NCI-H2029 treated with DMSO at 0.1 percent for 48 hours (cell line): ENCODE measurements at places on chromosomes 6 and 20.

DNA sequence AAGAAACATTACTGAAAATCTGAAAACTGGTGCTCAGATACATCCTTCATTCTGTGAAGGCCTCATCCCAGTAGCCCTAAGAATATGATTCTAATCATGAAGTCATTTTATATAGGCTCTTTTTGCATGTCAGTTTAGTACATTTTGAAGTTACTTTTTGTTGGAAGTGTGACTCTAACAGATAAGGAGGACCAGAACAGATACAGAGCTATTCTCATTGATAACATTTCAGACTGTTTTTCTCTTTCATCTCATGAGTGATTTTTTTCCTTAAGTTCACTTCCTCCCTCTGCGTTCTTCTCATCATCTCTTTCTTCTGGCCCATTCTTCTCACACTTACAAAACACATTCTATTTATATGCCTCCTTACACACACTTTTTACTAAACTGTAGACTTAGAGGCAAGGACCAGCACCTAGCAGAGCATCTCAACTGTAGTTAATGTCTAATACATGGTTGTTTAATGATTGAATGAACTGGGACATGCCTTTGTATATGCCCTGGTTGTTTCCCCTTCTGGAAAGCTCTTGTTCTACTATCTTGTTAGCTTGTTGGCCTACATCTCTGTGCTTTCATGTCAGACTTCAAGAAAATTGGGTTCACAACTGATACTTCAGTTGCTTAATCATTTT lies 8.7 kb downstream of the CTNNBL1 start:
- DNase-seq, result no peak

GRCh38 chr6:106126482-106126881 lies 40.3 kb downstream of the PRDM1 start:
- DNase-seq, result no peak

- no peak for DNase-seq
Measured at GRCh38 chr20:48231253-48231930, 446.1 kb upstream of the SULF2 start.

- DNase-seq, result no peak
Measured at GRCh38 chr20:5061213-5061612, 58.5 kb downstream of the PCNA start.

DNA sequence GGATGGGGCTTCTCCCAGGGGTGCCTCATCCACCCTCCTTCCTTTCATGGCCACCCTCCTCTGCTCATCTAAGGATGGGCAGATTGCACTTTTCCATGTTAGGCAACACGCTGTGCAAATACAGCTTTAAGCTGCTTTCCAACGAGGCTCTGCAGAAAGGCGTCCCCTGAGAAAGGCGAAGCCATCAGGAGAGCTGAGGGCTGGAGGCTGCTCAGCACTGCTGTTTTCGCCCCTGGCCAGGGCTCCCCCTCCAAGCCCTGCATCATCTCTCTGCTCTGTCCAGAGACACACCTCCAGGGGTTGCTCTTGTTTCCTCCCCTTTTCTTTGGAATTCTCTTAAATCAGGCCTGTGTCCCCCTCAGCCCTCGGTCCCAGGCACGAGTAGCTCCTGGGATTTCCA lies 526.1 kb downstream of the CDH26 start:
- DNase-seq, result no peak

DNA sequence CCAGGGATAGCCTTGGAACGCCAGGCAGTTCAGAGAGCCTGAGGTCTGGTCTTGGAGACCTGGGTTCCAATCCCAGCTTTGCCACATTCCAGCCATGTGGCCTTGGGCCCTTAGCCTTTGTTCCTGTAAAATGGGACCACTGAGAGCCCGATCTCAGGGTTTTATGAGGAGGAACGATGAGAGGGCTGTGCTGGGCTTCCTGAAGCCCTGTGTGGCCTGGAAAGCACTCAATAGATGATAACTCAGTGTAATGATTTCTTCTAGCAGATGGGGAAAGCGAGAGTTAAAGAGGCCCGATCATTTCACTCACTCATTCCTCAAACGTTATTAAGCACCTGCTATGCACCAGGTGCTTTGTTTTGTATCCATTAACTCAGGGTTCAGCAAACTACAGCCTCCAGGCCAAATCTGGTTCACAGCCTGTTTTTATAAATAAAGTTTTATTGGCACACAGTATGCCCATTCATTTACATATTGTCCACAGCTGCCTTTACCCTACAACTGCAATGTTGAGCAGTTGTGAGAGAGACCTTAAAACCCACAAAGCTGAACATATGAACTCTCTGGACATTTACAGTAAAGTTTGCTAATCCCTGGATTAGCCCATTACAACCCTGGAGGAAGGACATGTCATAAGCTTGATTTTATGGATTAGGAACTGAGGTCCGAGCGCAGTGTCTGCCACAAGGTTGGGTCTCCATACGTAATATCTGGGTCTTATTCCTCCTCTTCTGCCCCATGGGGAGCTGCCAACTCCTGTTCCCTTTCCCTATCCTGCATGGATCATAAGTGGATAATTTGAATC lies 90.4 kb downstream of the CEBPB start:
- DNase-seq, result no peak

- no peak for DNase-seq
Measured at GRCh38 chr20:58039274-58040092, 189.0 kb downstream of the ANKRD60 start.

DNA sequence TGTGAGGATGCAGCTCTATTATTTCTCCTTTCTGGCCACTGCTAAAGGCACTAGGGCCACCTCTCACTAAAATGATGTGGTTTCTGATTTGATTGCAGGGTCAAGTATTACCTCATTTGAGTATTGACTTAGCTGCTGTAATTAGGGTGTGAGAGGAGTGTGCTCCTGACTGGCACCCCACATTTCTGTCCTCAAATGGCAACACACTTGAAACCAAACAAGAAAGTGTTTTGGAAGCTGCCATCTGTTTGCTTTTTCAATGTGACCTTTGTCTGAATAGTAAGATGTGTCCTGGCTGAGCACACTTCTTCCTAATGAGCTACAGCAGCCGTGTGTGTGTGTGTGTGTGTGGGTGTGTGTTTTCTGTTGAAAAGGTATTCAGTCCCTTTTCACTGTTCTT lies 62.8 kb upstream of the SCP2D1 start:
- DNase-seq, result peak; percentile 87

DNA sequence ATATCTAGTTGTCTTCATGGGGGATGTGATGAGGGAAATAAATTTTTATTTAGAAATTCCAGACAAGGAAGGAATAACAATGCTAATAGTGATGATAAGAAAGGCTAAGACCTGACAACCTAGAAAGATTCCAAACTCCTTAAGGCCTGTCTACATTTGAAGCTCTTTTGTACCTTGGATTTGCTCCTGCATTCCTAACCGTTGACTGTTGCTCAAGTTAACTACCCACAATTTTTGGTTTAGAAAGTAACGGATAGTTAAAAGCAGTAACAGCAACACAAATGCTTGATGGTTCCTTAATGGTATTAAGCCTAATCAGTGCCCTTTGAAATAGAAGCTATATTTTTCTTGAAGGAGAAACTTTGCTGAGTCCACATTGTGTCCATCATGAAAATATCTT lies 52.9 kb downstream of the TRMT11 start:
- no peak for DNase-seq

- DNase-seq, result no peak
Measured at GRCh38 chr20:5056801-5057599, 55.7 kb upstream of the SLC23A2 start.

DNA sequence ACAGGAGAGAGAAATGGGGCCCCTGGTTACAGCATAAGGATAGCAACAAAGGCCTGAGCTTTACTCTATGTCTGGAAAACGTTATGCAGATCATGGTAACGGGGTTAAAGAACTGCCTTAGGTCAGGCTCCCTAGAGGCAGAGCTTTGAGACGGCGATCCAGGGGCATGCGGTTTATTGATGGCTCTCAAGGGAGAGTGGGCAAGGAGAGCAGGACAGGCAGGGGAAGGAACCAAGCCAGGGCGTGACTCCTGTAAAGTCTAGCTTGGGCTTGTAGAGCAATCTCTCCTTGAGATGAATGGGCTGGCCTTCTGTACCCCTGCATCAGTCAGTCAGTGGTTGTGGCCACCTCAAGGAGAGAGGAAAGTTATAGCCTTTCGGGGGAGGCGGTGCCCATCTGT lies 12.5 kb upstream of the FERMT1 start:
- no peak for DNase-seq

GRCh38 chr6:79239536-79240168 lies 5.2 kb upstream of the HMGN3 start:
- no peak for DNase-seq

DNA sequence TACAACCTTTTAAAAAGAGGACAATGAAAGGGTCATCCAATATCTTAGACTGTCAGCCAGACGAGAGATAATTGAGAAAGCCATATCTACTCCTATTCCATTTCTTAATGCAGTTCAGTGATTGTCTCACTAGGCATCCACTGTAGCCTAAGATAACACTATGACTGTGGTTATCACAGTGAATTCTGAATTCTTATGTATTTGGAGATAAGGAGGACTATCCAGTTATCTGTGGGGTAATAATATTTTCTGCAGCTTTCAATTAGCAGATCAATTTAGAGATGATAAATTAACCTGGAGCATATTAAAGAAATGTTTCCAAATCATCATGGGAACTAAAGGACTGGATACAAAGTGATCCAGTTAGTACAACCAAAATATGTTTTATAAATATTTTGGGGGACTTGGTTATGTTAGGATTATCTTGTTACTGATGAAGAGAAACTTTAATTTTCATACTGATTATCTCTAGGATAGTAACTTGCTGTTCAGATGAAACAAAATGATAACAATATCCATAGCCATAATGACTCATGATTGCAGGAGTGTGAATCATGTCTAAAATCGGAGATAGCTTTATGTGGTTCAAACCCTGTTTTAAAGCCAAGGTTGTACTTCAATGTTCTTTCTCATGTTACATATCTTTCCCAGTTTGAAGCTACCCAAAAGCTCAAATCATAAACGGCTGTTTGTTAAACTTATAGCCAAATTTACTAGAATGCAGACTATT lies 1152.0 kb downstream of the HACE1 start:
- DNase-seq, result no peak

DNA sequence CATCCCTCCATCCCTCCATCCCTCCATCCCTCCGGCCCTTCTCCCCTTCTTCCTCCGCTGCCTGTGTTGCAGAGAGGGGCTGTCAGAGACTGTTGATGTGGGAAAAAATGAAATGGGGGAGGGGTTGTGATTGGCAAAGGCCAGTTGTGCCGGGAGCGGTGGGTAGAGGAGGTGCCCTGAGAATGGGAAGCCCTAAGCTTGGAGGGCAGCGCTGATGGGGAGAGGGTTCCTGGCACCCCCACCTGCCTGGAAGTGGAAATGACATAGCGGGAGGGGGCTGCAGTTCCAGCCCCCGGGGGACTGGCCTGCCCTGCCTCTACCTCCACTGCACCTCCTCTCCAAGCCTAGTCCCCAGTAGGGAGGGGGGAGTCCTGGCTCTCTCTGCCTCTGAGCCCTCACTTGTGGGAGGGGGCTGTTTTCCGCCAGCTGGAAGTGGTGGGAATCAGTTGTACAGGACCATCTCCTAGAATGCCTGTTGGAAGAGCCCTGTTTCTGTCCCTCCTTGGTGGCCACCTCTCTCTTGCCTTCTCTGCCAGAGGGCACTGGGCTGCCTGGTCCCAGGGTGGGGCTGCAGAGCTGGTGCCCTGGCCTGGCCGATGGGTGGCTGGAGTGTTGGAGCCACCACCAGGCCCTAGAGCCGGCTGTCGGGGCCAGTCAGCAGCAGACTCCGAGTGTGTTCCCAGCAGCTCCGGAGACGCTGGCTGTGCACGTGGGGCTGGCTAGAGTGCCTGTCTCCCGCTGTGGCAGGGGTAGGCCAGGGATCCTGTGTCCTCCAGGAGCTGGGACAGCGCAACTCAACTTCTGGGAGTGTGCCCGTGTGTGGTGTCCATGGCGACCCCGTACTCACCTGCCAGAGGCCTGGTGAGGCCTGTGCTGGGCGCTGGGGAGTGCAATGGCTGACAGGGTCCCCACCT lies 1.5 kb downstream of the DLGAP4 start:
- no peak for DNase-seq

- no peak for DNase-seq
Measured at GRCh38 chr20:13813910-13814309, 29.1 kb downstream of the NDUFAF5 start.

DNA sequence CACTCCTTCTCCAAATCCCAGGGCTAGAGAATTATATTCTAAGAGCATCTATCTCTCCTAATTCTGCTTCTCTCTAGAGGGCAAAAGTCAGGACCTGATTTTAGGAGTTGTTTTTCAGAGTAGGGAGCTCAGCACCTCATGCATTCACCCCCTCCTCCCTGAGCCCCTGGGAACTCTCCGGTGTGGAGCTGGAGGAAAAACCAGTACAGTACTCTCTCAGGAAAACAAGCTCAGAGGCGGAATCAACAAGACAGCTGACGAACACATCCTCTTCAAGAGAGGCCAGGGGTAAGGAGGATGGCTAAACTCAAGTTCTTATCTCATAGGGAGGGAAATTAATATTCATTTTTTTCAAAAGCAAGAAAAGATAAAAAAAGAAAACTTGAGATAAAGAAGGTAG lies 120.1 kb upstream of the CDYL start:
- DNase-seq, result no peak

DNA sequence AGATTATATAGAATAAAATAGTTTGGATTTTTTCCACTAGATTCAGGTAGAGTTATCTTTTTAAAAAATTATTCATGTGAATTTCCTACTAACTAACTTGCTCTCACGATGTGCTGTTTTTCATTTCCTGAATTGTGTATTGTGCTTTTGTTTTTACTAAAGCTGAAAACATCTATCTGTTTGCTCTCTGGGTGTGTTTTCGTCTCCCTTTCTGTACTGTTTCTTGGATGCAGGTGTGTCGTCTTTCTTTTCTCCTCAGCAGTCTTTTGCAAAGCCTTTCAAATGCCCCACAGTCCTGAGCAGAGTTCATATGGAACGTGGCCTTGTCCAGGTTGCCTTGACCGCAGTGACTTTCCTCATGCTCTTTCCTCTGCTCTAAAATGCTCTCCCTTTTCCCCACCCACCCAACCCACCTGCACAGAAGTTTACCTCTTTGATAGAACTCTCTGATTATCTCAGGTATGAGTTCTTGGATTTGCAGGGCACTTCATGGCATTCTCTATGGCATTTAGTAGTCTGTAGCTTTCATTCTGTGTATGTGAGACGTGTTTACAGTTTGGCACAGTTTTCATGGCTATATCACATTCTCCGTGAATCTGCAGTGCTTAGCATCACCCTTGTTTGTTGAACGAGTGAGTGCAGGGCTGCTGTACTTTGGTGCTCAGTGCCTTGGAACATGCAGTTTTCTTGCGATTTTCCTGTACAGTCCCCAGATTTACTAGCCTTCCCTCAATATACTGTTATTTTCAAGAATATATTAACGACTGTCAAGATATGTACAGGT lies 77.1 kb downstream of the FARS2 start:
- DNase-seq, result no peak
